Upper lobe of right lung (tissue), 1 donor: ENCODE measurements at places on chromosomes 2 and 18. TPM values are rescaled to one million over a fixed set of nuclear protein-coding genes. Genes with fewer than 3 reads are reported as not detected.

GRCh38 chr18:13026583-13027270 is 35.6 kb downstream of the CEP192 start:
- no peak for DNase-seq
- H3K4me1 ChIP-seq, result no peaks in the 10 kb centered on the region
- no peak overlapping the region for H3K4me3 ChIP-seq
- H3K27ac ChIP-seq, result no peak overlapping the region

DNA sequence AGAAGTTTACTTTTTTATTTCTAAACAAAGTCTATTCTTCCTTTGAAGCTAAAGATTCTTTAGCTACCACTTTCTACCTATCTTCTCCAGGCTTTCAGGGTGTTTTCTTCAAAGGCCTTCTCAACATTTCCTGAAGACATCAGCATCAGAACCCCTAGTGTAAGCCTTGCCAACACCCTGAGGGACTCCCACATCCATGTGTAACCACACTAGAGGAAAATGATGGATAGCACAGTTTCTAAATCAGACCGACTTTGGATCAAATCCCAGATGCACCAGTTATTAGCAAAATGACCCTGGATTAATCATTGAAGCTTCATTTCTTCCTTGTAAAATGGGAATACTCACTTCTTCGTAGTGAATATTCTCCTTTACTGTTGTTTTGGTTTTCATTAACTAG is 4.7 kb upstream of the TTN start:
- no peak overlapping the region for H3K4me3 ChIP-seq
- H3K27me3 ChIP-seq, result no peaks in the 10 kb centered on the region
- H3K36me3 ChIP-seq, result no peaks in the 10 kb centered on the region
- no peak for DNase-seq
- H3K4me1 ChIP-seq, result no peaks in the 10 kb centered on the region
- no peak overlapping the region for H3K27ac ChIP-seq

Gene STEAP3
- total RNA-seq, result 14.1 TPM

DNA sequence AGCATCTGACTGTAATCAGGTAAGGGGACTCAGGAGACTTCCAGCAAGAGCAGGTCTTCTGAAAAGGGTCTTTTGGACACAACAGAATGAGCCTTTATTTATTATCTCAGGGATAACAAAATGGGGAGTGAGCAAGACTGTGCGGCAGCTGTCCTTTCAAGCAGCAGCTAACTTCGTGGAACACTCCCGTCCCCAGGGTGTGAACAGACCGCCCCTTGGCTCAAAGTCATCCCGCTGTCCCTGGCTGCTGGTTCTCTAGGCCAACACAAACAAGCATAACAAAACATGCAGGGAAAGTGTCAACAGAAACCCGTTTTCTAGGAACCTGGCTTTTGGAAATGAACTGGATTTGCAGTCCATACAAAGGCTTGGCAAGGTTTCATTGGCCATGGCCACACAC is 787.9 kb upstream of the FANCL start:
- no peaks in the 10 kb centered on the region for H3K36me3 ChIP-seq
- H3K27me3 ChIP-seq, result no peaks in the 10 kb centered on the region
- H3K4me1 ChIP-seq, result no peaks in the 10 kb centered on the region
- DNase-seq, result no peak
- H3K4me3 ChIP-seq, result no peak overlapping the region

DNA sequence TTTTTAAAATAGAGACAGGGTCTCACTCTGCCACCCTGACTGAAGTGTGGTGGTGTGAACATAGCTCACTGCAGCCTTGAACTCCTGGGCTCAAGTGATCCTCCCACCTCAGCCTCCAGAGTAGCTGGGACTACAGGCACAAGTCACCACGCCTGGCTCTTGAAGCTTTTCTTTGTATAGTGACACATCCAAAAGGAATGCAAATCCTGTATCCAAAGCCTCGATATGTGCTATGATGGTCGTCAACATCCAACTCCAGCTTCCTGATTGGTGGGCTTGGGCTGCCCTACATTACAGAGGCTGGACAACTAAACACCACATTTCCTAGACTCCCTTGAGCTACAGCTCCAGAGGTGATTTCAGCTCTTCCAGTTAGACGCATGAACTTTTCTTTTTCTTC is 101.7 kb upstream of the PGAP1 start:
- no peaks in the 10 kb centered on the region for H3K4me1 ChIP-seq
- H3K36me3 ChIP-seq, result peaks cover 23% of the 10 kb centered on the region
- H3K4me3 ChIP-seq, result no peak overlapping the region
- H3K27me3 ChIP-seq, result no peaks in the 10 kb centered on the region
- no peak overlapping the region for H3K27ac ChIP-seq

- no peaks in the 10 kb centered on the region for H3K27me3 ChIP-seq
- peak overlapping the region; percentile 90 for H3K27ac ChIP-seq
- peaks cover 14% of the 10 kb centered on the region for H3K4me1 ChIP-seq
- peak overlapping the region; percentile 73 for H3K4me3 ChIP-seq
These were observed 1.1 kb downstream of the MAP3K20 start for GRCh38 chr2:173076581-173077345.

GRCh38 chr18:55038162-55038561 is 78.9 kb upstream of the CCDC68 start:
- no peak overlapping the region for H3K27ac ChIP-seq
- no peak for DNase-seq
- H3K36me3 ChIP-seq, result no peaks in the 10 kb centered on the region
- no peak overlapping the region for H3K4me3 ChIP-seq

DNA sequence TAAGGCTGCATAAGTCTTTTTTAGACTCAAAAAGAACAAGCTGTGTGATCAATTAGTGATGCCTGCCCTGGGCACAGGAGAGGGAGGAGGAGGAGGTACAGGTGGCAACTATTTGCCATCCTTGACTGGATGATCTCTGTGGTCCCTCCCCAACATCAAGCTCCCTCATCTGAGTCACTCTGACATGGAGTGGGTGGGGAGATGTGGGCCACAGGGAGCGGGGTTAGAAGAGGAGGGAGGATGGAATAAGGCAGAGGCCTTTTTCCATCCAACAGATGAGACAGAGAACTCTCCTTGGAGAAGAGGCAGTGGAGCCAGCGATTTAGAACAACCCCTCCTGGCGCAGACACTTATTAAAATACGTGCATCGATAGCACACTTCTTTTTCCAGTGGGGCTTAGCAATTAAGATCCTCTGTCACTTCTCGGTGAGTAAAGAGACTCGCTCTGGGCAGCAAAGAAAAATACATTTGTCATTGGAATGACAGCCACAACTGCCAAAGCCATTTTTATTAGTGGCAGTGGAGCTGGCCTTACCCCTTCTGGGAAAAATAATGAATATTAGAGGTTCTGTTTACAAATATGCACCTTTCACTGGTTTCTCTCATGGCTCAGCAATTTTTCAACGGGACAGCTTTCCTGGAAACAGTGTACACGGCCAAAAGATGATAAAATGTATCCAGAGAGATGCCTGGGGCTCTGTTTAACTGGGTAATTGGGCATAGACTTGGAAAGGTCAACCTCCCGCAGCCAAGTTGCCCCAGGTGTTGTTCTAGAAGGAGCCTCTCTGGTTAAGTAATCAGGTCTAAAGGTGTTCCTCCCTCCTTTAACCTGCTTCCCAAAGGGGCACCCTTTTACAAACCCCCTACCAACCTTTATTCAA is 238.4 kb upstream of the CXCR4 start:
- no peaks in the 10 kb centered on the region for H3K27me3 ChIP-seq
- no peak for DNase-seq
- H3K36me3 ChIP-seq, result no peaks in the 10 kb centered on the region
- H3K27ac ChIP-seq, result no peak overlapping the region
- no peaks in the 10 kb centered on the region for H3K4me1 ChIP-seq
- no peak overlapping the region for H3K4me3 ChIP-seq

DNA sequence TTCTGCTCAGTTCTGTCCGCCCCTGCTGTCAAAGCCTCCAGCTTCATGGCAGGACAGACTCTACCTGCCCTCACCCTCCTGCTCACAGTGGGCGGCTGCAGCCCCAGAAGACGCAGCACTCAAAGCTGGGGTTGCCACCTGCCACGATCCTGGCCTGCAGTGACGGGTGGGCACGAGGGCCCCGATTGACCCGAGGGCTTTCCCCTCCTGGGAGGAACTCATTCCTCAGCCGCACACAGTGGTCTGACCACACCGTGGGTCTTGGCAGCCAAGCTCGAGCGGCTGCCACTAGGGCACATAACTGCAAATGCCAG is 47.1 kb downstream of the HS6ST1 start:
- peaks cover 4% of the 10 kb centered on the region for H3K36me3 ChIP-seq
- no peak overlapping the region for H3K27ac ChIP-seq
- H3K27me3 ChIP-seq, result no peaks in the 10 kb centered on the region
- no peaks in the 10 kb centered on the region for H3K4me1 ChIP-seq

- H3K36me3 ChIP-seq, result no peaks in the 10 kb centered on the region
- H3K27me3 ChIP-seq, result no peaks in the 10 kb centered on the region
- peaks cover 63% of the 10 kb centered on the region for H3K4me1 ChIP-seq
- no peak overlapping the region for H3K4me3 ChIP-seq
- H3K27ac ChIP-seq, result peak overlapping the region; percentile 59
These were observed 44.3 kb downstream of the HPCAL1 start for GRCh38 chr2:10346929-10347561.

GRCh38 chr2:213247566-213247965 is 36.7 kb upstream of the SPAG16 start:
- no peaks in the 10 kb centered on the region for H3K36me3 ChIP-seq
- no peak overlapping the region for H3K27ac ChIP-seq
- DNase-seq, result no peak
- no peak overlapping the region for H3K4me3 ChIP-seq
- H3K4me1 ChIP-seq, result no peaks in the 10 kb centered on the region
- peaks cover 3% of the 10 kb centered on the region for H3K27me3 ChIP-seq

Gene CPO
- total RNA-seq, result not detected

- H3K27ac ChIP-seq, result no peak overlapping the region
- peaks cover 16% of the 10 kb centered on the region for H3K36me3 ChIP-seq
- no peaks in the 10 kb centered on the region for H3K4me1 ChIP-seq
- no peaks in the 10 kb centered on the region for H3K27me3 ChIP-seq
- DNase-seq, result no peak
- no peak overlapping the region for H3K4me3 ChIP-seq
These were observed 18.2 kb downstream of the WDR35 start for GRCh38 chr2:19971691-19972090.

- no peaks in the 10 kb centered on the region for H3K27me3 ChIP-seq
- no peaks in the 10 kb centered on the region for H3K36me3 ChIP-seq
- no peak overlapping the region for H3K4me3 ChIP-seq
- no peak overlapping the region for H3K27ac ChIP-seq
- DNase-seq, result no peak
- H3K4me1 ChIP-seq, result peaks cover 17% of the 10 kb centered on the region
These were observed 124.5 kb downstream of the VAPA start for GRCh38 chr18:10038268-10038667.

GRCh38 chr18:54946149-54946581 is 13.1 kb downstream of the CCDC68 start:
- DNase-seq, result no peak
- peaks cover 37% of the 10 kb centered on the region for H3K4me1 ChIP-seq
- peak overlapping the region; percentile 77 for H3K27ac ChIP-seq
- H3K36me3 ChIP-seq, result no peaks in the 10 kb centered on the region
- peak overlapping the region; percentile 53 for H3K4me3 ChIP-seq

Gene PAX8
- 1.6 TPM for total RNA-seq

- no peaks in the 10 kb centered on the region for H3K36me3 ChIP-seq
- no peak overlapping the region for H3K4me3 ChIP-seq
- H3K27ac ChIP-seq, result no peak overlapping the region
- no peaks in the 10 kb centered on the region for H3K4me1 ChIP-seq
- no peak for DNase-seq
These were observed 195.7 kb downstream of the MTCL1 start for GRCh38 chr18:8901019-8901418.

Gene CGREF1
- total RNA-seq, result 0.43 TPM

Gene CABYR
- 1.1 TPM for total RNA-seq

DNA sequence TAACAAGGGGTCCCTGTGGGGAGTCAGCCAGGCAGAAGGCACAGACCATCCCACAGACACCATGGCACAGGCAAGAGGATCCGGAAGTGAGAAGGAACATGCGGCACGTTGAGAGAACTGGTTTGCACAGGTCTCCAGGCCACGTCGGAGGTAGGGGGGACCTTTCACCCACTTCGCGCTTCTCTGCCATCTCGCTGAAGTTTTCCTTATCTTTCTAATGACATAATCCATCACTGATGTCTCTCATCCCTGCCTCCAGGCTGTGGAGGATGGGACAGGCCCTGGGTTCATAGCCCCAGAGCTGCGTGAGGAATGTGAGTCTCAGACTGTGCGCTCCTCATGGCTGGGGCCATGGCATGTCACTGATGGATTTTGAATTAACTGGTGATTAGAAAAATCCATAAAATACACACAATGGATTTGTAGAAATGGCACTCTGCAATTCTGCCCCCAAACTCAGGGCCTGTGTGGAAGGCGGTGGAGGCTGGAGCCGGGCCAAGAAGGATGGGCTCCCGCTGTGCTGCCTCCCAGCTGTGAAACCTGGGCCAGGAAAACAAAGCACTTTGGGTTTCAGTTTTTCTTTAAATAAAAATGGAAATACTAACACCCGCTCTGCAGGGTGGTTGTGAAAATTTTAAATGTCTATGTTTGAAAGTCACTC is 113.3 kb upstream of the ALKAL2 start:
- H3K27me3 ChIP-seq, result no peaks in the 10 kb centered on the region
- no peak overlapping the region for H3K27ac ChIP-seq
- H3K36me3 ChIP-seq, result no peaks in the 10 kb centered on the region
- H3K4me1 ChIP-seq, result no peaks in the 10 kb centered on the region
- DNase-seq, result no peak

DNA sequence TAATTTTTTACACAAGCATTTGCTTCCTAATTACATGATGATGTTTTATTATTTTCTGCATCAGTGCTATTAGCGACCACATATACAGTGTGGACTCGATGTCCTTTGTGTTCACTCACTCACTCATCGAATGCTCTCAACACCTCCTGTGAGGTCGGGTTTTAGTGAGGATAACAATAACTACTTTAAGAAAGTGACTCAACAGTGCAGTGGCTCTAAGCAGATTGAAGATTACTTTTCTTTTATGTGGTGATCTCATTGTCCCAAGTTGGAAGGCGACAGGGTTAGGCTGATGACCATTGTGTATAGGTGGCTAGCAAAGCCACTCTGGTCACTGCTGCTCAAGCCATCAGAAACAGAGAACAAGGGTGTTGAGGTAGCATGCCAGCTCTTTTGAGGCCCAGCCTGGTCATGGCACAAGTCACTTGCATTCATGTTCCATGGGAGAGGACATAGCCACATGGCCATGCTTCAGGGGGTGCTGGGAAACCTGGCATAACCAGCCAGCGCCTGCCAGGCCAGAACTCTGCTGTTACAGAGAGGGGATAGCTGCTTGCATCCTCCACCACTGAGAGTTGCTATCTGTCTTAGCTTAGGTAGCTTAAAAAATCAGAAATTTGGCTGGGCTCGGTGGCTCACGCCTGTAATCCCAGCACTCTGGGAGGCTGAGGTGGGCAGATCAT is 60.4 kb downstream of the PDCL3 start:
- no peak overlapping the region for H3K4me3 ChIP-seq
- no peak overlapping the region for H3K27ac ChIP-seq
- no peaks in the 10 kb centered on the region for H3K36me3 ChIP-seq
- DNase-seq, result no peak
- no peaks in the 10 kb centered on the region for H3K4me1 ChIP-seq
- H3K27me3 ChIP-seq, result no peaks in the 10 kb centered on the region

- H3K4me1 ChIP-seq, result no peaks in the 10 kb centered on the region
- no peak for DNase-seq
- no peak overlapping the region for H3K27ac ChIP-seq
- peaks cover 5% of the 10 kb centered on the region for H3K27me3 ChIP-seq
- H3K4me3 ChIP-seq, result no peak overlapping the region
- no peaks in the 10 kb centered on the region for H3K36me3 ChIP-seq
These were observed 28.3 kb upstream of the UBE2E3 start for GRCh38 chr2:180952082-180952481.

GRCh38 chr2:21034972-21035279 is 8.9 kb downstream of the APOB start:
- H3K4me1 ChIP-seq, result peaks cover 14% of the 10 kb centered on the region
- no peak for DNase-seq
- H3K36me3 ChIP-seq, result no peaks in the 10 kb centered on the region
- no peak overlapping the region for H3K4me3 ChIP-seq
- H3K27me3 ChIP-seq, result no peaks in the 10 kb centered on the region
